ENCODE measurements at places on chromosomes 12 and 14.
A peak's percentile ranks its signal among the peaks of the same experiment; 100 is the strongest.

DNA sequence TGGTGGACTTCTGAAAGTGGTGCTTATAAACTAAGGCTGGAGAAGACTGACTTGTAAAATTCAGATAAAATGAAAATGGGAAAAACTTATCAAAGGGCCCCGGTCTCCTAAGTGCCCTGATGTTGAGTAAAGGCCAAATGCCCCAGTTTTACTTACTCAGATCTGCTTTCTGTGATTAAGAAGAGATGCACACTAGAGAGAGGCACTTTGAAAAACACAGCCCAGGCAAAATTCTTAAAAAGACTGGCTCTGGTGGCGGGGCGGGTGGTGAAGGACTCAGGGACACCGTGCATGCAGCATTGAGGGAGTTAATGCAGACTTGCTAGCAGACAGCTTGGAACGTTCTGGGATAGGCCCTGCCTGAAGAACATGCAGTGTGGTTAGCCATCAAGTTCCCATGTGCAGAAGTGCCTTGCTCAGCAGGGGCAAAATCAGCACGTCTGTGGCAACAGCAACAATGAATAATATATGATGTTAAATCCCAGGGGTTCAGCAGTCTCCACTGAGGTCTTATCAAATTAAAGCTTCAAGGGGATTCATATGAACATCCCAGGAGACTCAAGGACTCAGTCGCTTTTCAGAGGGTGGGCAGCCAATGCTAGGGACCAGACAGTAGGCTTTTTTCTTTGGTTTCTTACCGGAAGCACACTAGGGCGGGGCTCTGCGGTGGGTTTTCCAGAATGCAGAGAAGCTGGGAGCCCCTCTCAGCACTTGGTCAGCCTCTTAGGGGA is 105.0 kb downstream of the DAD1 start:
- DNase-seq: no peak

GRCh38 chr12:84789184-84789583 is 123.4 kb downstream of the SLC6A15 start:
- DNase-seq: no peak

DNA sequence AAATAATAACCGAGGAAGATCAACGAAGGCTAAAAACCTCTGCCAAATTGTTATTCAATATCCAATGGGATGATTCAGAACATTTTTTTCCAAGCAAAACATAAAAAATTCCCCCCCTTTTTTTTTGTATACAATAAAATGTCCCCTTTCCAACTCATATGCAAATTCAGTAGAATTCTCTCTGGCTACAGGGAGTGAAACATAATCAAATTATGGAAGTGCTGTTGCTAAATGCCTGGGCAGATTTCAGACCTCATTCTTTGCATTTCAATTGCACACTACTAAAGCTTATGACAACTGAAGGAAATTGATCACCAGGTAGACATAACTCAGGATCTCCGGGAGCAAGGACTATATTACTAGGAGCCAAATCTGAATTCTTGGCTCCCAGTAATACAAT is 51.0 kb downstream of the LMNTD1 start:
- no peak for DNase-seq

GRCh38 chr12:34344851-34345522 is 322.7 kb downstream of the ALG10 start:
- no peak for DNase-seq

GRCh38 chr14:90644882-90645281 is 171.3 kb downstream of the TTC7B start:
- no peak for DNase-seq

- no peak for DNase-seq
These were observed 4.4 kb downstream of the SRP54 start for GRCh38 chr14:34987180-34987579.

GRCh38 chr12:92438641-92439419 is 264.0 kb upstream of the PLEKHG7 start:
- no peak for DNase-seq

DNA sequence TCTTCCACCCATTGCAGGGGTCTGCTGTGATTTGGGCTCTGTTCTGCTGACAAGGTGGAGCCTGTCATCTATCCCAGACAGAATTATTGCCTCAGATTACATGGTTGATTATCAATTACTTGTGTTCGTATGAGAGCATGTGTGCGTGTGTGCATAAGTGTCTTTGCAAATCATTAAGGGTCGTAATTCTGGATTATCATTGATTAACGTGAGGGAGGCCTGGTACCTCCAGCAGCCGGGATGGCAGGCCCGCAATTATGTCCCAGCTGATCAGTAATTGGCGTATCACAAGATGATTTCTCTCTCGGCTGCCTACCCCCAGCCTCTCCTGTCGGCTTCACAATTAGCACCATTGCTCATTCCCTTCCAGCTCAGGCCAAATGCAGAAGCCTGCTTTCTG is 29.6 kb upstream of the IRF2BPL start:
- no peak for DNase-seq

GRCh38 chr14:20684662-20685456 is 499 bp downstream of the RNASE4 start:
- DNase-seq: peak; percentile 81

DNA sequence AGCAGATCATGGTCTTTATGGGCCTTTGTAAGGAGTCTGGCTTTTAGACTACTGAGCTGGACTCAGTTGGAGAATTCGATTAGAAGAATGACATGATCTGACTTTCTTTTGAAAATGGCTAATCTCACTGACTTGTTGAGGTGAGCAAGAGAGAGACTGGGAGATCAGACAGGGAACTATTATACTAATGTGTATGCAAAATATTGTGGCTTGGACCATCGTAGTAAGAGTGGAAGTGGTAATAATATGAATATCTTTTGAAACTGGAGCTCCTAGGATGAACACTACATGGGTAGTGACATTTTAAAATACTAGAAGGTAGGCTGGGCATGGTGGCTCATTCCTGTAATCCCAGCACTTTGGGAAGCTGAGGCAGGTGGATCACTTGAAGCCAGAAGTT is 56.2 kb upstream of the CCT2 start:
- DNase-seq: no peak

GRCh38 chr14:52977798-52978197 is 26.9 kb upstream of the FERMT2 start:
- DNase-seq: no peak

GRCh38 chr12:25254271-25254880 is 3.6 kb upstream of the KRAS start:
- DNase-seq: no peak

DNA sequence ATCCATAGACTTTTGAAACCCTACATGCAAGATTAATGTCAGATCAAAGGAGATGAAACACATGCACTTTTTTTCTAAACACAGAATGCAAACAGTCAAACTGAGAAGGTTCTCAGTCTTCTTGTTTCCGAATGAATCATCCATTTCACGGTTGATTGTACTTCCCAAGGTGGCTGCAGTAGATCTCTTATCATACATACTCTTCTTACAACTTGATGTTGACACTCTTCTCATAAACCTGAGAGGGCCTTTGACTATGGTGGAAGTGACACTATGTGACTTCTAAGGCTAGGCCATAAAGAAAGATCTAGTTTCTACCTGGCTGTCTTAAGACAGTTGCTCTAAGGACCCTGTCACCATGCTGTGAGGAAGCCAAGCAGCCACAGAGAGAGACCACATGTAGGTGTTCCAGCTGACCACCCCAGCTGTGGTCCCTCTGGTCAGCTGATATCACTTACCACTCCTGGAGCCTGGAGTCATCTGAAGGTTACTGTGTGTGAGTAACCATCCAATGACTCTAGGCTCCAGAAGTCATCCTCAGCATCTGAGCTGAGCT is 67.2 kb upstream of the HMGA2 start:
- DNase-seq: no peak

GRCh38 chr12:31819427-31819826 is 90.6 kb upstream of the AMN1 start:
- DNase-seq: no peak

DNA sequence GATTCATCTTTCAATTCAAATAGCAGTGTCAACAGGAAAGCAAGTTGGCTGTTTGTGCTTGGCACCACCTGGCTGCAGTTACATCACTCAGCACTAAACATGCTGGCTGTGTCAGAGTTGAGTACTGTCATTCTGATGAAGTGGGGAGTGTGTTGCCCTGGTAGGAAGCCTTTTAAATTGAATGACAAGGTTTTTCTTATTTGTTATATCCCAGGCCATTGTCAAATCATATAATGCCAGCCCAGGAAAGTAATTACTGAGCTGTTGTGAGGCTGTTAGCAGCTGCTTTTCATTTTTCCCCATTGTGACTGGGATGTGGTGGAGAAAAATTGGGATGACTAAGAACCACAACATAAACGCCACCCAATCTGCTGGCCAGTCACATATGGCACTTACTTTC is 106.5 kb upstream of the PRKD1 start:
- DNase-seq: no peak

DNA sequence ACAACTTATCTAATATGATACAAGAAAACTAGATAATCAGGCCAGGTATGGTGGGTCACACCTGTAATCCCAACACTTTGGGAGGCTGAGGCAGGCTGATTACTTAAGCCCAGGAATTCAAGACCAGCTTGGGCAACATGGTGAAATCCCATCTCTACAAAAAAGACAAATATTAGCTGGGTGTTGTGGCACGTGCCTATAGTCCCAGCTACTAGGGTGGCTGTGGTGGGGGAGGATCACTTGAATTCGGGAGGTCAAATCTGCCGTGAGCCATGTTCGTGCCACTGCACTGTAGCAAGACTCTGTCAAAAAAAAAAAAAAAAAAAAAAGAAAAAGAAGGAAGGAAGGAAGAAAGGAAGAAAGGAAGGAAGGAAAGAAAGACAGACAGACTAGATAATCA is 27.0 kb downstream of the ZCRB1 start:
- no peak for DNase-seq

GRCh38 chr14:104928391-104929133 is 3.9 kb downstream of the PLD4 start:
- peak; percentile 42 for DNase-seq

GRCh38 chr14:104262515-104263514 is 124.4 kb downstream of the KIF26A start:
- no peak for DNase-seq

DNA sequence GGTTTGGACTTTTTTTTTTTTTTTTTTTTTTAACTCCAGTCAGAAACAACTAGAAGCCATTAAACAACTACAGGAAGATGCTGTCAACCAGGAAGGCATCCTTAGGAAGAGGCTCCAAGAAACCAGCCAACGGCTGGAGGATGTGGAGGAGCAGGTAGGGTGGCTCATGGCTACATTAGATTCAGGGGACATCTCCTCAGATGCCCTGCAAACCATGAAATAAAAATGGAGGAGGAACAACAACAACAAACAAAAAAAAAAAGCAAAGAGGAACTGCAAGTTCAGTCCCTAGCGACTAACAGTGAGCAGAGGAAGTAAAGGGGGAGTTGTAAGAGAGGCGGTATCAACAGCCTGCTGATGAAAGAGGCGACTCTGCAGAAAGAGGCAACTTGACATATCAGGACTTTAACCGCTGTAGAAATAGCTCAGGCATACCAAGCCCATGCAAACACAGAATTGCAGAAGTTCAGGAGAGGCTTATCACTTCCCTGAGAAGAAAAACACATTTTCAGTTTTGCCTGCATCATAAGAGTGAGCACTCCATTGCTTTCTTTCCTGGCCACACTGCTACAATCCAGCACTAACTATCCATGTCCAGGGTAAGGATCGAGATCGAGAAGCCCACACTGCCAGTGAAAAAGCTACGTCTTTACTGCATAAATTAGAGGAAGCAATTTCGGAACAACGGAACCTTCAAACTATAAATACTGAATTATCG is 103.5 kb upstream of the BCAT1 start:
- DNase-seq: no peak

DNA sequence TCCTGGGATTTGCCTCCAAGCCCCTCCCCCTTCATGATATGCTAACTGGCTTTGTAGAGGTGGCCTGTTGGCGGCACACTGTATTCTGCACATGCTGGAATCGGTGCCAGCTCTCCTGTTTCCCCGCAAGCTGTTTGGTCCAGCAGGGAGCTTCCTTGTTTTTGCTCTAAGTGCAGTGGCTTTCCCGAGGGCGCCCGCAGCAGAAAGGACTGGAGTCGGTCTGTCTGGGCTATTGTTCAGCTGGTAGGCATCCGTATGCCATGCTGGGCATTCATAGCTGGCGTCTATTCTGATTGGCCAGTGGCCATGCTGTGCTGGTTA is 88.9 kb upstream of the MED13L start:
- peak; percentile 80 for DNase-seq

GRCh38 chr12:117395766-117396165 is 34.3 kb upstream of the NOS1 start:
- DNase-seq: no peak

GRCh38 chr14:44529026-44529425 is 21.9 kb upstream of the FSCB start:
- DNase-seq: no peak

DNA sequence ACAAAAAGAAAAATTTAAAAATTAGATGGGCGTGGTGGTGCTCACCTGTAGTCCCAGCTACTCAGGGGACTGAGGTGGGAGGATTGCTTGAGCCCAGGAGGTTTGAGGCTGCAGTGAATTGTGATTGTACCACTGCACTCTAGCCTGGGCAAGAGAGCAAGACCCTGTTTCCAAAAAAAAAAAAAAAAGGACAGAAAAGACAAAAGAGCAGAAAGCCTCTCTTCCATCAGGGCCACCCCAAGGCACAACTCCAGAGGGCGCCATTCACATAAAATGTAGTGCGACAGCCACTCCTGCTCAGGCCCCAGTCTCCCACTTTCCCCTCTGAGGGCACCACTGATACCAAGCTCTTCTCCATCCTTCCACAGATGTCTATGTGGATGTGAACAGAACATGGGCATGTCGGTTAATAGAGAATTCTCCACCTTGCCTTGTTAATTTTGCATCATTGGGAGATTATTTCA is 41.8 kb downstream of the DGLUCY start:
- no peak for DNase-seq
